Nasal cavity respiratory epithelium epithelial cell of viscerocranial mucosa (primary cell): ENCODE measurements at places on chromosomes 12 and 14. TPM values are rescaled to one million over a fixed set of nuclear protein-coding genes. Genes with fewer than 3 reads are reported as not detected.

The CCDC38 gene
- total RNA-seq = under 0.01 TPM in 1 of 2 replicates, not detected in the other

The VASH1 gene
- total RNA-seq = 0.85 TPM in 1 of 2 replicates, not detected in the other

The HELB gene
- total RNA-seq = 2.1 and 4.6 TPM in 2 replicates

The GNS gene
- 157 and 184 TPM in 2 replicates for total RNA-seq

The MOAP1 gene
- 20.2 and 21.6 TPM in 2 replicates for total RNA-seq

The KLHDC2 gene
- total RNA-seq = 64.9 and 86.5 TPM in 2 replicates
